GM04504 (cell line): ENCODE measurements at places on chromosomes 6 and 20.

- peak; percentile 54 for DNase-seq
These were observed 10.1 kb downstream of the IL17F start for GRCh38 chr6:52233975-52234823.

- DNase-seq, result no peak
These were observed 1.1 kb downstream of the FANCE start for GRCh38 chr6:35453236-35453635.

GRCh38 chr20:9075264-9076095, 6.6 kb downstream of the PLCB4 start:
- no peak for DNase-seq

DNA sequence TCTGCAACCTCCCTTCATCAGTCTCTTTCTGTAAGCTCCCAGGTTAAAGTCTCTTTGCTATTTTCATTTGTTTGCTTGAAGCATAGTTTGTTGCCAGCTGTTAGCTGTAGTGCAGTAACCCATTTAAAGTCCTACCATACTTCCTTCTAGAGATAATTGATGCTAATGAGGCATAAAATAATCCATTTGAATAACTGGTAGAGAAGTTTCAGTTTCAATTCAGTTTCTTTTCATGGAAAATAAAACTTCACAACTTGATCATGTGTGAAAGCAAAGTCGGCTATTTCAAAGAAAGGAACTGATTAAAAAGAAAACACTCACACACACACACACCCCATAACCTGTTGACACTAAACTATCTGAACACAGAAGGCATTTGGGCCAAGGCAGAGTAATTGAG, 68.5 kb upstream of the TENT5A start:
- DNase-seq, result no peak

- DNase-seq, result no peak
These were observed 369 bp upstream of the NSFL1C start for GRCh38 chr20:1467082-1467354.
